NCI-H460 (cell line): ENCODE measurements at places on chromosomes 16 and 17. TPM values are rescaled to one million over a fixed set of nuclear protein-coding genes. Genes with fewer than 3 reads are reported as not detected.

DNA sequence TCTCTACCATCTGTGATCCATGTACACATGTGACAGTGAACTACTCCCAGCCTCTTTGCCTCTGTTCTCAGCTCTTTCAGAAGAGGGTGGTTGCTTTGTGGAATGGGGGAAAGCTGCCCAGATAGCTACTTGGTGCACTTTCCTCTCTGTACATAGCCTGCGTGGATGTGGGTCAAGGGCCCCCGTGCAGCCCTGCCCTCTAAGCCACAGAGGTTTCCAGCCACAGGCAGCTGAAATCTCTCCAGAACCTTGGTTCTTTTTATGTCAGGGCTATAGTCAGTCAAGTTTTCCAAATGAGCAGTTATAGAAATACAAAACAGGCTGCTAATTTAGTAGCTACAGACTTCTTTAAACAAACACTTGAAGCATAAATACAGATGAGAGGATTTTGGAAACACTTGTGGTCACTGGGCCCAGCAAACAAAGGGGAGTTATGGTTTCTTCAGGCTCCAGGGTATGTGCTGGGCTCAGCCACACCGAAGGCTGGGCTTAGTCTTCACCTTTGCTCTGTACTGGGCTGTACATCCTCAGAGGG is 199.7 kb upstream of the ASIC2 start:
- no peak for DNase-seq

DNA sequence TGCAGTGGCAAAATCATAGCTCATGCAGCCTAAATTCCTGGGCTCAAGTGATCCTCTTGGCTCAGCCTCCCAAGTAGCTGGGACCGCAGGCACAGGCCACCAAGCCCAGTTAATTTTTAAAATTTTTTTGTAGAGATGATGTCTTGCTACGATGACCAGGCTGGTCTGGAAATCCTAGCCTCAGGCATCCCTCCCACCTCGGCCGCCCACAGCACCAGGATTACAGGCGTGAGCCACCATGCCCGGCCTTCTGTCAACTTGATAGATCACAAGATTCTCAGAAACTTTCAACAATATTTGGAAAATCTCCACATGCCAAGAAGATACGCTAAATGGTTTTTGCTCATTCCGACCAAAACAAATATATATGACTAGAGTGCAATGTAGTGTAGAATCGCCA is 111.0 kb downstream of the ADCY9 start:
- DNase-seq = no peak

GRCh38 chr16:73354434-73354833 is 306.5 kb upstream of the ZFHX3 start:
- no peak for DNase-seq

The STX4 gene
- 19.1 and 25.1 TPM in 2 replicates for total RNA-seq
